Calu3 (cell line): ENCODE measurements at places on chromosomes 13 and 19. TPM values are rescaled to one million over a fixed set of nuclear protein-coding genes. Genes with fewer than 3 reads are reported as not detected.
A peak's percentile ranks its signal among the peaks of the same experiment; 100 is the strongest.

DNA sequence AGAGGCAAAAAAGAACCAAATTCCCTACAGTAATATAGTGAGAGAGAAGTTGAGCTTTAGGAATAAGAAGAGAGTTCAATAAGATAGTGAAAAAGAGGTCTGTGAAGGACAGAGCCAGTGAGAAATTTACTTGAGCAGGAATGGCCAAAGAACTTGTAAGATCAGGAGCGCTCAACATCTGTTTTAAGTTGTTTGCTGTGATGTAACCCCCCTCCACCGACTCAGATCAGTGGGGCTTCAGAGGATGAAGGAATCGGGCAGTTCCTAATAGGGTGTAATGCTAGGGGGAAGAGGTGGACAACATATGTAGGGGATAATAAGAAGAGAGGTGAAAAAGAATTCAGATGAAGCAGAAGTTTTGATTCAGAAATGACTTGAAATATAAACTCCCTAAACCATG lies 85.3 kb upstream of the FNDC3A start:
- no peak overlapping the region for H3K4me3 ChIP-seq
- H3K36me3 ChIP-seq = no peaks in the 10 kb centered on the region
- no peak for DNase-seq

- H3K4me3 ChIP-seq = no peak overlapping the region
These were observed 93.0 kb downstream of the ITGBL1 start for GRCh38 chr13:101545521-101545920.

DNA sequence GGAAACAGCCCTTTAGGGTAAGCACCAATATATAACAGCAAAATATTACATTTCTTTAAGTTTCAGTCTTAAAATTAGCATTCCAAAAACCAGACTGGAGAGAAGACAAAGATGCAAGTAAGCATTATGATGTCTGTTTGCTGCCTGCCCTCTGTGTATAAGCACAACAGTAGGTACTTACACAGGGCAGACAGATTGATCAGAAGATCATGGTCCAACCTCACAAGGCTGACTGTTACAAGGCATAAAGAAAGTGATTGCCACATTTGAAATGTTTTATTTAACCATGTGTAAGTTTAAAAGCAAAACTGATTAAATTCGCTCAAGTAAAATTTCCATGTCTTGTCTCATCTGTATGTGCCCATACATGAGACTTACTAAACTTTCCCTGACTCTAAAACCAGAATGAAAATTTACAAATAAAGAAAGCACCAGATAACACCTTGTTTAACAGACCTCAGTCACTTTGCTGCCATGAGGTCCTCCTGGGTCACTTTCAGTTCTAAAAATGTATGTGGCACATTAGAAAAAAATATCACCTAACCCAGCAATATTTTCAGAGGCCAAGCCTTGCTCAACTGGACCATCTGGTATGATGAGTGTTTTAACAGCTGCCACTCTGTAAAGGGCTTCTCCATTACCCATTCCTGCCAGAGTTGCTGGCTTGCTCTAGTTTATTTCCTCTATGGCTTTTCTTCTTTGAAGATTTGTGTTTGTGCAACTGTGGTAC lies 297.0 kb downstream of the RBM26 start:
- no peak overlapping the region for H3K27ac ChIP-seq
- H3K4me1 ChIP-seq = no peaks in the 10 kb centered on the region
- H3K4me3 ChIP-seq = no peak overlapping the region

GRCh38 chr13:100045355-100045754 lies 43.5 kb upstream of the PCCA start:
- no peaks in the 10 kb centered on the region for H3K4me1 ChIP-seq
- no peak overlapping the region for H3K4me3 ChIP-seq
- DNase-seq = no peak
- H3K36me3 ChIP-seq = no peaks in the 10 kb centered on the region
- no peak overlapping the region for H3K27ac ChIP-seq

DNA sequence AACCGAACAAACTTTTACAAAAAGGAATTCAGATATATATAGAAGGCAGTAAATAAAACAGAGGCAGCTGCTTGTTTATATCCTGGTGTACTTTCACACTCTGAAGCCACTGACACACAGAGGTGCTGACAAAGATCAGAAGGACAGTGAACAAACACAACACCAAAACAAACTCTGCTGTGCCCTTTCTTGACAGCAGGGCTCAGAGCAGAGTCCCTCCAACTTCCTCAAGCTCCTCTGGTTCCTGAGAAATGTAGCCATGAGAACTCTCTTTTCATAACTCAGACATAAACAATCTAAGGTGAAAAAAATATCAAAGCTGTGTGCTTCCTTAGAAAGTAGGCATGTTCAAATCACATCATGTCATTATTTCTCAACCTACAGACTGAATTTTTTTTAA lies 1052.8 kb upstream of the SPRY2 start:
- H3K4me3 ChIP-seq = no peak overlapping the region
- no peaks in the 10 kb centered on the region for H3K4me1 ChIP-seq
- no peaks in the 10 kb centered on the region for H3K27me3 ChIP-seq
- no peaks in the 10 kb centered on the region for H3K36me3 ChIP-seq

GRCh38 chr19:4140237-4140711 lies 13.2 kb upstream of the CREB3L3 start:
- no peak overlapping the region for H3K4me3 ChIP-seq
- H3K27me3 ChIP-seq = no peaks in the 10 kb centered on the region
- peak; percentile 17 for DNase-seq

DNA sequence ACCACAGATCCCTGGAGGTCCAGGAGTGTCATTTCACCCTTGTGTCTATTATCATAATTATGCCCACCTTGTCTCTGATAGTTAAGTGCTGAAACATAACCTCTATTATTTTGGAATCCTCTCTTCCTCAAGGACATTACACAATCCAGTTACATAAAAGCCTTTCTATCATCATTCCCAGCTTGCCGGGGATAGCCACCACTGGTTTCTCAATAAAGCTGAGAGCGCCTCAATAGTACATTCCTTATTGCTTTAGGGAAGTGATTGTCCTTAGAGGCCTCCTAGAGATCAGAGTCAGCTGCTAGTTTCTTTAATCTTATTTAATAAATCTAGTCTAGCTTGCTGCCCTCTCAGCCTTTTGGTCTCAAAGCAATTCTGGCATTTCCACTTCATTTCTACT lies 490.0 kb upstream of the ATXN8OS start:
- no peak overlapping the region for H3K27ac ChIP-seq
- H3K4me1 ChIP-seq = no peaks in the 10 kb centered on the region
- DNase-seq = no peak
- H3K4me3 ChIP-seq = no peak overlapping the region

DNA sequence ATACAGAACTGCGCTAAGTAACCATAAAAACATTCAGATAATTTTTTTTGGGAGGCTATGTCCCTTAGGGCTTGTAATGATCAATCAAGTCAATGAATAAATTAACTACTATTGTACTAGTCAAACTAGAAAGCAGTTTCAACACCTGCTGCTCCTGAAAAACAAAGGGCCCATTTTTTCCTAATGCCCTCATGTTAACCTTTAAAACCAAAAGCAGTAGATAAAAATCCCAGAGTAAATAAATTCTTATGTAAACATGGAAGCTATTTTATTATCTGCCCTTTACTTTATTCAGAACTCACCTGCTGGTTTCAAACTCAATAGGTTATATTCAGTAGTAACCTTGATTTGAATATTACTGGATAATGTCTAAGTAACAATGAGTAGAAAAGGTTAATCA lies 159.5 kb upstream of the STARD13 start:
- no peak for DNase-seq
- no peaks in the 10 kb centered on the region for H3K36me3 ChIP-seq
- no peak overlapping the region for H3K4me3 ChIP-seq
- H3K4me1 ChIP-seq = peaks cover 17% of the 10 kb centered on the region

GRCh38 chr19:9308091-9308770 lies 1.4 kb downstream of the ZNF699 start:
- peaks cover 18% of the 10 kb centered on the region for H3K36me3 ChIP-seq
- no peak overlapping the region for H3K27ac ChIP-seq
- no peaks in the 10 kb centered on the region for H3K4me1 ChIP-seq

- peak overlapping the region; percentile 76 for H3K4me3 ChIP-seq
- peaks cover 20% of the 10 kb centered on the region for H3K4me1 ChIP-seq
- no peaks in the 10 kb centered on the region for H3K27me3 ChIP-seq
- peak; percentile 87 for DNase-seq
These were observed 2.1 kb upstream of the HOOK2 start for GRCh38 chr19:12777217-12778016.

- peak overlapping the region; percentile 58 for H3K4me3 ChIP-seq
- peaks cover 8% of the 10 kb centered on the region for H3K4me1 ChIP-seq
- H3K36me3 ChIP-seq = peaks cover 41% of the 10 kb centered on the region
- H3K27ac ChIP-seq = no peak overlapping the region
These were observed 128.3 kb downstream of the LMO7 start for GRCh38 chr13:75764251-75764925.

DNA sequence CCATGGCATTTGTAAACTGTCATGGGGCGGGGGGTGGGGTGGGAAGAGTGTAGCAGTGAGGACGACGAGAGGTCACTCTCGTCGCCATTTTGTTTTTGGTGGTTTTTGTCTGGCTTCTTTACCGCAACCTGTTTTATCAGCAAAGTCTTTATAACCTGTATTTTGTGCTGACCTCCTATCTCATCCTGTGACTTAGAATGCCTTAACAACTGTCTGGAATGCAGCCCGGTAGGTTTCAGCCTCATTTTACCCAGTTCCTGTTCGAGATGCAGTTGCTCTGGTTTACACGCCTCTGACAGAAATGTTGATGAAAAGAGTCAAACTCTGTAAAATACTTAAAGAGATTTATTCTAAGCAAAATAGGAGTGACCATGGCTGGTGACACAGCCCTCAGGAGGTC lies 852.0 kb downstream of the DACH1 start:
- H3K4me3 ChIP-seq = no peak overlapping the region
- DNase-seq = no peak
- no peaks in the 10 kb centered on the region for H3K4me1 ChIP-seq

DNA sequence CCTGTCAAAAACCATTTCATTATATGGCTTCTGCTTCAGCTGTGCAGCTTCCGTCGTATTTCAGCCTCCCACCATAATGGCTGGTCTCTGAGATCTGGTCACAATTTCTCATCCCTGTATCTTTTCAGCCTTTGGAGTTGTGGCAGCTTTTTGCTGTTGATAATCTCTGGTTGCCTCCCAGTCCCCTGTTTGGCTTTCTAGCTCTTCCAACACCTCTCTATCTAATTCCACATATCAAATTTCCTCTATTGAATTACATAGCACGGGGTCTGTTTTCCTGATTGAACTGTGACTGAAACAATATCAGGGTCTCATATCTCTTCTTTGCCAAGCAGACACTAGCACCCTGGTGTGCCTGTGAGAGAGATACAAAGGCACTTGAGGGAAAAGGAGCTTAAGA lies 222.1 kb upstream of the OBI1 start:
- H3K36me3 ChIP-seq = no peaks in the 10 kb centered on the region
- DNase-seq = no peak
- H3K27ac ChIP-seq = no peak overlapping the region
- no peaks in the 10 kb centered on the region for H3K27me3 ChIP-seq
- H3K4me3 ChIP-seq = no peak overlapping the region

GRCh38 chr19:54573330-54573872 lies at the start of gene LILRA2:
LILRA2 (plus strand) TSS chr19:54573790; CDS start chr19:54573879, 89 bp downstream.
- H3K27ac ChIP-seq = no peak within 1 kb of the TSS
- H3K27me3 ChIP-seq = peaks cover 76% of the 10 kb centered on the region
- H3K4me3 ChIP-seq = no peak within 1 kb of the TSS
- H3K36me3 ChIP-seq = no peaks in the 10 kb centered on the region
- H3K4me1 ChIP-seq = no peaks in the 10 kb centered on the region
- DNase-seq = no peak

- no peaks in the 10 kb centered on the region for H3K36me3 ChIP-seq
- no peaks in the 10 kb centered on the region for H3K27me3 ChIP-seq
- no peak overlapping the region for H3K27ac ChIP-seq
These were observed 195.6 kb upstream of the MIR17HG start for GRCh38 chr13:91151921-91152320.

DNA sequence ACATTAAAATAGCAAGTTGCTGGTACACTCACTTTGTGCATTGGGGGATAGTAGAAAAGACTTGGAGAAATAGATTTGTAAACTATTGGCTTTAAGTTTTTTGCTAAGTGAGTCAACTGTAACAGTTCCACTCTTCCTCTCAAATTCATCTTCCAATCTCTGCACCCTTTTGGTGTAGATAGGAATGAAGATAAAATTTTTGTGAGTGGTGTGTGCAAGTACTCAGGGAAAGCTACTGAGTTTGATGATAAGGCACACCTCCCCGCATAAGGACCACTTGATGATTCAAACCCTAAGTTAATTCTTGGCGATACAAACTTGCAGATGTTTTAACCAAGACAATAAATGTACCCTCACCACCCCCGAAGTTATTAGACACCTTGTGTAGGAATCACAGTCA lies 168.3 kb upstream of the SLITRK1 start:
- no peaks in the 10 kb centered on the region for H3K4me1 ChIP-seq
- no peak overlapping the region for H3K27ac ChIP-seq
- no peaks in the 10 kb centered on the region for H3K27me3 ChIP-seq
- DNase-seq = no peak
- no peak overlapping the region for H3K4me3 ChIP-seq

DNA sequence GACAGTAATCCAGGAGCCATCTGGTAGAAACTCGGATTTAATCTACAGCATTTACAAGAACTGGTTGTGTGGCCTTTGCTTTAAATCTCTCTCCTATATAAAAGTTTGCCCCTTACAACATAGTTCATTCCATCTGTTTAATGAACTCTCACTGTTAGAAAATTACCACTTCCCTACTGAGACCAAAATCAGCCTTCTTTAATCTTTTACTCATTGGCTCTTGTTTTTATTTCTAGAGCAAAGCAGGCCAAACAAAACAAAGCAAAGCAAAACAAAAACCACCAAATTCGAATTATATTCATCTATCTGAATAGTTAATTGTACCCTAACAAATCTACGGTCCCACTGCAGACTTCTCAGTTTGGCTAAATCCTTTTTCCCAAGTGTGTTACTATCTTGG lies 127.0 kb downstream of the UGGT2 start:
- no peak overlapping the region for H3K27ac ChIP-seq
- no peaks in the 10 kb centered on the region for H3K27me3 ChIP-seq
- no peaks in the 10 kb centered on the region for H3K36me3 ChIP-seq
- H3K4me3 ChIP-seq = no peak overlapping the region
- no peaks in the 10 kb centered on the region for H3K4me1 ChIP-seq

- H3K4me3 ChIP-seq = no peak overlapping the region
- H3K36me3 ChIP-seq = peaks cover 4% of the 10 kb centered on the region
- DNase-seq = no peak
- H3K27ac ChIP-seq = no peak overlapping the region
- H3K27me3 ChIP-seq = peaks cover 92% of the 10 kb centered on the region
These were observed 14.7 kb upstream of the KCTD15 start for GRCh38 chr19:33781996-33782395.

GRCh38 chr13:44244288-44244687 lies 129.3 kb upstream of the SERP2 start:
- H3K27ac ChIP-seq = no peak overlapping the region
- DNase-seq = no peak
- H3K36me3 ChIP-seq = no peaks in the 10 kb centered on the region
- no peaks in the 10 kb centered on the region for H3K4me1 ChIP-seq
- H3K4me3 ChIP-seq = no peak overlapping the region

- H3K36me3 ChIP-seq = no peaks in the 10 kb centered on the region
- no peak overlapping the region for H3K27ac ChIP-seq
- no peaks in the 10 kb centered on the region for H3K4me1 ChIP-seq
These were observed 13.5 kb upstream of the INSR start for GRCh38 chr19:7307590-7308218.

Gene ZNF439
- 0.71 TPM in 2 replicates for total RNA-seq

Gene GZMM
- total RNA-seq = 0.42 TPM in 1 of 2 replicates, not detected in the other

Gene IRS2
- total RNA-seq = 4.3 and 5.4 TPM in 2 replicates

Gene ALOX5AP
- total RNA-seq = not detected in 2 replicates

Gene LILRA5
- not detected in 2 replicates for total RNA-seq

Gene ADGRE3
- not detected in 2 replicates for total RNA-seq

Gene SLC25A41
- total RNA-seq = 1.4 and 2.9 TPM in 2 replicates

Gene IGFL2
- total RNA-seq = not detected in 2 replicates

Gene GNA15
- 5.9 and 6.5 TPM in 2 replicates for total RNA-seq
